Activated CD4-positive, alpha-beta memory T cell treated with anti-CD3 and anti-CD28 coated beads for 36 hours (primary cell): ENCODE measurements at places on chromosomes 6 and 20. TPM values are rescaled to one million over a fixed set of nuclear protein-coding genes. Genes with fewer than 3 reads are reported as not detected.

- DNase-seq: peak; percentile 31
These were observed 10.6 kb downstream of the TAAR1 start for GRCh38 chr6:132648356-132648755.

GRCh38 chr20:4869290-4870193, 131.8 kb downstream of the SLC23A2 start:
- DNase-seq: peak; percentile 13

GRCh38 chr6:90028995-90029635, 134.8 kb downstream of the GJA10 start:
- peak; percentile 62 for DNase-seq

GRCh38 chr6:31879901-31880300, 1.1 kb upstream of the SLC44A4 start:
- DNase-seq: no peak

GRCh38 chr20:46139266-46139889, 21.3 kb downstream of the CD40 start:
- DNase-seq: no peak

PTCHD4 gene
- not detected for total RNA-seq
